NCI-H187 treated with DMSO at 0.1 percent for 48 hours (cell line): ENCODE measurements at places on chromosomes 13 and 19.

GRCh38 chr13:42525035-42525504 lies 48.9 kb upstream of the TNFSF11 start:
- DNase-seq = no peak

DNA sequence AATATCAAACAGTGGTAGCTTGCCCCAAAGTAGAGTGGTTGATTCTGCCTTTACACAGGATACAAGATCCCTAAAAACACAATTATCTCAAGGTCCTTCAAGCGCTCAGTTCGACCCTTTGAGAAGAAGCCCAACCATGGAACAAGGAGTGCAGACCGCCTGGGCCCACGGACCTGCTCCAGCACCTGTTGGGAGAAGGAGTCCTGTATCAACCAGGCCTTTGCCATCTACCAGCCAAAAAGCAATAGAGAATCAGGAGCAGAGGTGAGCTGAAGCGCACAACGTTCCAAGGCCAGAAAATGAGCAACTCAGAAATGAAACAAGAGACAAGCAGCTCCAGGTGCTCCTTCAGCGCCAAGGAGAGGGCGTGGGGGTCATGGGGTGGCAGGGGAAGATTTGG lies 6.3 kb upstream of the LILRB3 start:
- DNase-seq = no peak

GRCh38 chr13:29800687-29801086 lies 49.7 kb downstream of the UBL3 start:
- DNase-seq = no peak

DNA sequence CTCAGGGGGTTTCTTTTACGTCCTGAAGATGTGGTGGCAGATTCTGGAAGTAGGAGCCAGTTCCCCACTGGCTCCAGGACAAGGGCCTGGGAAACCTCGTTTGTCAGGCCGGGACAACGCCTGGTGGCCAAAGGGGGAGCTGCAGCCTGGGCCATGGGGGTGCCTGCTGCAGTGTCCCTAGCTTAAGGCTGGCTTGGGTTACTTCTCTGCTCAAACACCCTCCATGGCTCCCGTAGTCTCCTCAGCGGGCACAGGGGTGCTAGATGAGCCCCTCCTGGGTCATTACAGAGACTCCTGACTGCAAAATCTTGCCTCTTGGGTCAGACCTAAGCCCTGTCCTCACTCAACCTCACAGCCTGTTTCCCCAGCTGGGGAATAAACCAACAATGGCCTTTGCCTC lies 14.7 kb downstream of the CILP2 start:
- no peak for DNase-seq

- DNase-seq = no peak
These were observed 25.4 kb upstream of the SEMA6B start for GRCh38 chr19:4584670-4585460.

- no peak for DNase-seq
These were observed 22.8 kb downstream of the PLIN4 start for GRCh38 chr19:4495471-4495870.

DNA sequence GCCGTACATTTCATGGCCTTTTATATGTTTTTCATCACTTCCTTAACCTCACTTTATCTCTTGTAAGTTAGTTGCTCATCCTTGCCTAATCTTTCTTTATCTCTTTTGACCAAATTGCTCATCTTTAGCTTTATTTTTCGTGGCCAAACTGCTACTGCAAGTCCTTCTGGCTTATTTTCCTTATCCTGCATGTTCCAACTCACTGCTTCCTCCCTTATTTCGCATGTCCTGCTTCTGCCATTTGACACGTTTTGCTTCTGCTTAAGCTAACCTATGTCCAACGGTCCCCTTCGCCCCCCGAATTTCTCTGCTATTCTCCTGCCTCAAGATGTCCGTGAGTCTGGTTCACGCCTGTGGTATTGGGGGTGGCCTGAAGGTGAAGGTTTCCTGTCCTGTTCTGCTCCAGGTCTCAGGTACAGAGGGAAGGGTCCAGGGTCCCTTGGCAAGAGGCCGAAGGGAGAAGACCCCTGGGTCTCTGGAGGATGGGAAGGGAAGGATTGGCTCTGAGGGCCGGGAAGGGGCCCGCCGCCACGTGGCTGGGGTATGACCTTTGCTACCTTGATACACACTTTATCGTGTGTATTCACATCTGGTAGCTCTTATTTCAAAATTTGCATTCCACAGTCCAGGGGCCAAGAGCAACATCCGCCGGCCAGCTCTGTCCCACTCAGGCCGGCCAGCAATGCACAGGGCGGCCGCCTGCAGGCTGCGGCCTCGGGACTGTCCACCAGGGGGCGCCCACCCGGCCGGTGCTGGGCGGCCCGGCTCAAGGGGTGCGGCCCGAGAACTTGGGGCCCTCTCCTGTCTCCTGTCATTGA lies 2.9 kb upstream of the C19orf85 start:
- DNase-seq = no peak

DNA sequence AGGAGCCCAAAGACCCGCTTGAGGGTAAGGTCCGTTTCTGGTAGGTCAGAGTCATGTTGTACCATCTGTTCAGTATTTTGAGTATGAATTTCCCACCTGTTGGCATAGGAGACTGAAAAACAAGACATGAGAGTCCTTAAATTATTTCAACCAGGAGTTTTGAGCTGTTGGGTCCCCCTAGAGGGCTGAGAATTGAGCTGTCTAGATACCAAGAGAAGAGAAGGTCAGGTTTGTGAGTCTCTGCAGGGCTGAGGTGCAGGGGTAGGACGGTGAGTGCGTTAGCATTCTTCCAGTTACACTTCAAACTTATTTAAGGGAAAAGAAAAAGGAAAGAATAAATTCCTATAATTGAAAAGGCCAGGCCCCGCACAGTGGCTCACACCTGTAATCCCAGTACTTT lies 5.0 kb downstream of the CBLC start:
- no peak for DNase-seq

GRCh38 chr19:51002542-51003311 lies 1.3 kb upstream of the KLK8 start:
- DNase-seq = no peak

DNA sequence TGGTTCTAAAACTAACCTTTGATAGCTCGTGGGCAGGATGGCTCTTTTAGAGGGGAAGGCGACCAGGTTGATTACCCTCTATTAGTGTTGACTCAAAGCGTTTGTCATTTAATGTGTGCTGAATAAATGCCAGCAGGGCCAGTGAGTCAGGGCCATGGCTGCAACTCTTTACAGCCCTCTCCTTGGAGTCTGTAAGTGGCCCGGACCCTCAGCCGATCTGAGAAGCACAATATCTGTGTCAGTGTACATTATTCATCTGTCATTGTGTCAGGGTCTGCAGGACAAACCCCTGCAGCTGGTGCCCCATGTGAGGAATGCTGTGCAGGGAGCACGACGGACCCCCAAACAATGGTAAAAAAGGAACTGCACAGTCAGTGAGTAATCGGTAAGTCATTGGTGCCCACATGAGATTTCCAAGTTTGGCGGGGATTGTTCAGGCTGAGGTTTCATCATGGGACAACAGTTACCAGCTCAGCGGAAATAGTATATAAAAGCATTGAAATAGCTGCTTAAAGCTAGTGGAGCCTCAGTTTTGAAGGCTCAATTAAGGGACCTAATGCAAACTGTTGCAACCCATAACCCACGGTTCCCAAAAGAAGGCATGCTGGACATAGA lies 139.1 kb downstream of the ZNF675 start:
- no peak for DNase-seq

DNA sequence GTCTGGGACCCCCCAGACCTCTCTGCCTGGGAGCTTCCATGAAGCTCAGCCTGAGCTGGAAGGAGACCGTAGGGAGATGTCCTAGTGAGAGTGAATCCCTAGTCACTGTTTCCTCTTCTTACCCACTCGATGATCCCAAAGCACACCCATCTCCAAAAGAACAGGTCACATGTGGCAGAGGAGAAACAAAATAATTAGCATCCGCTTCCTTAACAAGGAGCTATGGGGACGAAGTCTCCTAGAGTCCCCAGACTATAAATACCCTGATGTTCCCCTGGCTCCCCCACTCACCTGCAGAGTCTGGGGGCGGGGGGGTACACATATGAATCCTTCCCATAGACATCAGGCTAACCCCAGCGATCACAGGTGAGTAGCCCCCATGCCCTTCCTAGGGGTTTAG lies at the start of gene OR1I1:
Gene OR1I1, plus strand, starts transcription at position 301 of the 400 bp plus-strand sequence. CDS start 4,855 bp downstream, outside the sequence.
- DNase-seq = no peak

DNA sequence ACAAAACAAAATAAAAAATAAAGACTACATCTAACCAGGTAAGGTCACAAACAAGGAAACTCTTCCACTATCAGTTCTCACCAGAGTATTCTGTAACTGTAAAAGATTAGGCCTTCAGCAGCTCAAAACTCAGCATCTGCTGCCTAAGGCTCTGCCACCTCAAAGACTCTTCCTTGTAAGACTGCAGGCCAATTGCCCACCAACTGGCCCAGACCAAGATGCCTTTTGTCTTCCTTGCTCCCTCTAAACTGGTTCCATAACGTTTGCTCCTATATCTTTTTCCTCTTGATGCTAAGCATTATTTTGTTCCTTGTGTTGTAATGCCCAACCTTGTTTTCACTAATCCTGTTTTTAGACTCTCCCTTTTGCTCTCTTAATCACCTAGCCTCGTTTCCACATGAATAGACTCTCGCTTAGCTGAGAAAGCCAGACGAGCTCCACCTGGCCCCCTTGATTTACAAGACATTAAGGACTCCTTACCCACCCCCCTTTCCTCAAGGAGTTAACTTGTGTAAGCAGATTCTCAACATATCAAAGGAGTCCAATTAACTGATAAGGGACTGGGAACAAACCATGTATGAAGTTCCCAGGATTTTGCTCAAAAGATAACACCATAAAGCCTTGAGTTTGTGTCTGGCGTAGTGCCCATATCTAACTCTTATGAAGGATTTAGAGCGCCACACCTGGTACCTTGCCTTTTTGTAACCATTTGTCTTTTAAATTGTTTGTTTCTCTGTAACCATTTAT lies 1.5 kb downstream of the ZNF814 start:
- DNase-seq = no peak

DNA sequence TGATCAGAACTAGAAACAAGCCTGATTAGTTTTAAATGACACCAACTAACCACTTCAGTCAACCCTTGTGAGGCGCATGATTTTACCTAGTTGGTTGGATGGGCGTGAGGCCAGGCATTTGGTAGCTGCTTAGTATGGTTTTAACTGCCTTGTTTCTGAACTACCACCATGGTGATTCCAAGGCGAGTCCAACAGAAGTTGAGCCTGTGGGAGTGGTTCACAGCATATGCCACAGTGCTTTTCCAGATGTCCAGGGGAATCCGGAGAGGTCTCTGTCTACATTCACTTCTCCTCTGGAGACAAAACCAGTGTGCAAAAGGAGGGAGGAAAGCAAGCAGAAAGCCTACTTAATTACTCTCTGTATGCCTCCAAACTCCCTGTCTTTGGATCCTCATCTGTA lies 524.1 kb downstream of the GPC6 start:
- no peak for DNase-seq

DNA sequence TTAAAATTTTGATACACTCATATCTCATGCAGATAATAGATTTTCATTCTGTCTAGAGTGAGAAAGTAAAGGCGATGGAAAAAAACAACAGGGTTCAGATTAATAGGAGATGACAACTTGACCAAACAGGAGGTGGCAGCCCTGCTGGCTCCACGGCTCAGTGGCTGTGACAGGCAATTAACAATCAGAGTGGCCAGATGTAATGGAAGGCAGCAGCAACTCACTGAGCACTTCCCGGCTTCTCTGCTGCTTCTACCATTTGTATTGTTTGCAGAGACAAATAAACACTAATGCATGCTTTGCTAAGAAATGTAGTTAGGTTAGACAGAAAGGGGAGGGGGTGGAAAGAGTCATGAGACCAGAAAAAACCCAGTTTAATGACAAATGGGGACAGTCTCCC lies 473.0 kb upstream of the SLC10A2 start:
- DNase-seq = peak; percentile 100

DNA sequence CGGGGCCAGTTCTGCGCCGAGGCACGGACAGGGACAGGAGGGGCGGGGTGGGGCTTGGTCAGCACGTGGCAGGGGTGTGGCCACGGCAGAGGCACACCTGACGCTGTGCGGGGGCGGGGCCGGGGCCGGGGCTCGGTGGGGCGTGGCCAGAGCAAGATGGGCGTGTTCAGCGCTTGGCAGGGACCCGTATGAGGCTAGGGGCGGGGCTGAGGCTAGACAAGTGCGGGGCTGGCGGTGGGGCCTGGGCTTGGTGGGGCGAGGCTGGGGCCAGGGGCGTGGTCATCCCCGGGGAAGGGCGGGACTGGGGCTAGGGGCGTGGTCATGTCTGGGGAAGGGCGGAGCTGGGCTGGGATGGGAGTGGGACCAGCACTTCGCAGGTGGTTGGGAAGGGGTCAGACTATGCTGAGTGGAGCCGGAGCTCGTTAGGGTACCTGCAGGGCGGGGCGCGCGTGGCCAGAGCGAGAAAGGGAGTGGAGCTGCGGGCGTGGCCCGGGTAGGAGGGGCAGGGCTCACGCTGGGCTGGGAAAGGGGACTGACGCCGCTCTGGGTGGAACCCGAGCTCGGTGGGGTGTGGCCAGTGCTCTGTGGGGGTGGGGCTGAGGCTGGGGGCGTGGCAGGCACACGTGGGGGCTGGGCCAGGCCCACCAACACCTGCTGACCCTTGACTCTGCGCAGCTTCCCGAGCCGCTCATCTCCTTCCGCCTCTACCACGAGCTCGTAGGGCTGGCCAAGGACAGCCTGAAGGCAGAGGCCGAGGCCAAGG lies 12.8 kb downstream of the POLR2E start:
- DNase-seq = peak; percentile 94

- DNase-seq = no peak
These were observed 127.5 kb downstream of the FREM2 start for GRCh38 chr13:38814331-38814730.

DNA sequence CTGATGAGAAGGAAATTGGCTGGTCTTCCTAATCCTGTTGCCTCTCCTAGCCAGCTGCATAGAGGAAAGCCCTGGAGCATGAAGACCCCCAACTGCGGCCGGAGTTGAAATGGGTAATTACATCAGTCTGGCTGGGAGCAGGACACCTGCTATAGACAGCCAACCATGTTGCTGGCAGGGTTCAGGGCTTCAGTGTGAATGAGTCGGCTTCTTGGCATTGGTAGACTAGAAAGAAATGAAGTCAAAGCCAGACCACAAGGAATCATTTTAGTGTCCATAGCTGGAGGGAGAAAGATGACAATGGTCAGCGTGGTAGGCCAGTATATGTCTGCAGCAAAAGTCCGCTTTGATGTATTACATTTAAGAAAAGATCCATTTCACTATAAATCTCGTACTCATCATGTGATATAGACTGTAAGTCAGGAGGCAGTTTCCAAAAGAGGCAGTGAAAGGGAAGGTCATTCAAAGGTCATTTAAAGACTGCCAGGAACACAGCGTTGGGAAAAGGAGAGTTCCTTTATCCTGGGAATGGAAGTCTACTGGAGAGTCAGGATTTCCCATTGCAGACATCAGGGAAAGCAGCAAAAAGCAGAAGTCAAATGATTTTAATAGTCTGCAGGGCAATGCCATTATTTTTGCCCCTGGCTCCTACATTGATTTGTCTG lies 262.7 kb downstream of the DNAJC15 start:
- DNase-seq = no peak

- no peak for DNase-seq
These were observed 15.3 kb upstream of the COLGALT1 start for GRCh38 chr19:17540174-17540573.

GRCh38 chr19:33157906-33158305 lies 26.0 kb downstream of the WDR88 start:
- no peak for DNase-seq

GRCh38 chr19:29878973-29879654 lies 62.9 kb upstream of the URI1 start:
- DNase-seq = no peak

- DNase-seq = no peak
These were observed 911.7 kb upstream of the PCDH20 start for GRCh38 chr13:62327367-62327766.

GRCh38 chr13:114320065-114320464 lies 5.8 kb downstream of the CHAMP1 start:
- DNase-seq = no peak
